ENCODE measurements at places on chromosomes 1 and 21.

DNA sequence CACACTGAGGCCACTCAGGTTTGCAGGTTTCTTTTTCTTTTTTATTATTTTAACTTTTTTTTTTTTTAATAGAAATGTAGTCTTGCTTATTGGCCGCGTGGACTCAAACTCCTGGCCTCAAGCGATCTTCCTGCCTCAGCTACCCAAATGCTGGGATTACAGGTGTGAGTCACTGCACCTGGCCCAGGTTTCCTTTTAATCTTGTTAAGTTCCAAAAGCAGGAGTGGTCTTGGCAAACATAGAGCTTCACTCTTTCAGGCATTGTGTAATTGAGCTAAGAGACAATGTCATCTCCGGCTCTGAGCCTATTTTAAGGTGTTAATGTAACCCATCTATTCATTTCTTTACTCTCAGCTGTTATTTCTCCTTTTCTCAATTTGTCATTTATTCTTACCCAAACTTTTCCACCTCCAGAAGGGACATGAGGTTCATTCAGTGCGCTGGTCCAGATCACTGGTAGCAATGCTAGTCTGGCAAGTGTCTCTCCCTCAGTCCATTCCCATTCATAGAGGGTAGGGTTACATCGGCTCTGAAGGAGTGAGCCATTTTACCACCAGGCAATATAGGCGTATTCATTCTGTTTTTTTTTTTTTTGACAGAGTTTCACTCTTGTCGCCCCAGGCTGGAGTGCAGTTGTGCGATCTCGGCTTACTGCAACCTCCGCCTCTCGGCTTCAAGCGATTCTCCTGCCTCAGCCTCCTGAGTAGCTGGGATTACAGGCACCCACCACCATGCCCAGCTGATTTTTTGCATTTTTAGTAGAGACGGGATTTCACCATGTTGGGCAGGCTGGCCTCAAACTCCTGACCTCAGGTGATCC lies 11.3 kb upstream of the MFSD2A start:
- no peak for DNase-seq

DNA sequence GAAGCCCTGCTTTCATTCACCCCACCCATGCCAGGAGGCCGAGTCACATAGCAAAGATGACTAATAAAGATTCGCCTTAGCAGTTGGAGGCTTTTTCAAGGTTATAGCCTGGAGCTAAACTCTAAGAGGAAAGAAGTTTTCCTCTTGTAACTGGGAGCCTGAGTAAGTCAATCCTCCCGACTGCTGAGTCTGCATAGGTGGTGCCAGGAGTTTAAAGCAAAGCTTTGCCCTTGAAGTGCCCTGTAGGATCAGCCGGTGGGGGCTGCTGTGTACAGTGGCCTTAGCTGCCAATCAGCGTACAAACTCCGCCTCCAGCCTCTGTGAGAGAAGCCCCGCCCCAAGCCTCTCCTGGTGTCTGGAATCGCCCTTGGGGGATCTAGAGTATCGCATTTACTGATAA lies 147.5 kb upstream of the SPATA6 start:
- DNase-seq: peak; percentile 3

GRCh38 chr1:170932236-170932635 lies 3.1 kb upstream of the MROH9 start:
- no peak for DNase-seq

- DNase-seq: no peak
Measured at GRCh38 chr1:234519506-234519905, 40.5 kb upstream of the TARBP1 start.

- DNase-seq: no peak
Measured at GRCh38 chr1:201173736-201174135, 16.9 kb upstream of the IGFN1 start.

DNA sequence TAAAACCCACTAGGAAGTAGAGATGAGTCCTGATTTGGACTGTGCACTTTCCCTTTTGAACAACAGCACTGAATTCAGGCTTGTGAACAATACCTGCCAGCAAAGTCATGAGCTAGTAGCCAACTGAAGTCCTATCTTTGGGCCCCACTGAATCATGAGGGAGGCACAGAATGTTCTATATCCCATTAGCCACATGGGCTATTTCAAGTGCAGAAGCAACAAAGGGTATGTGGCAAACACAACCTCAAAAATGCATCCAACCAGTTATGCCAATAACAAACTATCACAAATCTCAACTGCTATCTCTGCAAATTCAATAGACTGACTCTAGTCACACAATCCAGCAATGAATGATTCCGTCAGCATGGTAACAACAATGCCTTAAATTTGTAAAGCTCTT lies 276.0 kb downstream of the MRPL39 start:
- DNase-seq: no peak

DNA sequence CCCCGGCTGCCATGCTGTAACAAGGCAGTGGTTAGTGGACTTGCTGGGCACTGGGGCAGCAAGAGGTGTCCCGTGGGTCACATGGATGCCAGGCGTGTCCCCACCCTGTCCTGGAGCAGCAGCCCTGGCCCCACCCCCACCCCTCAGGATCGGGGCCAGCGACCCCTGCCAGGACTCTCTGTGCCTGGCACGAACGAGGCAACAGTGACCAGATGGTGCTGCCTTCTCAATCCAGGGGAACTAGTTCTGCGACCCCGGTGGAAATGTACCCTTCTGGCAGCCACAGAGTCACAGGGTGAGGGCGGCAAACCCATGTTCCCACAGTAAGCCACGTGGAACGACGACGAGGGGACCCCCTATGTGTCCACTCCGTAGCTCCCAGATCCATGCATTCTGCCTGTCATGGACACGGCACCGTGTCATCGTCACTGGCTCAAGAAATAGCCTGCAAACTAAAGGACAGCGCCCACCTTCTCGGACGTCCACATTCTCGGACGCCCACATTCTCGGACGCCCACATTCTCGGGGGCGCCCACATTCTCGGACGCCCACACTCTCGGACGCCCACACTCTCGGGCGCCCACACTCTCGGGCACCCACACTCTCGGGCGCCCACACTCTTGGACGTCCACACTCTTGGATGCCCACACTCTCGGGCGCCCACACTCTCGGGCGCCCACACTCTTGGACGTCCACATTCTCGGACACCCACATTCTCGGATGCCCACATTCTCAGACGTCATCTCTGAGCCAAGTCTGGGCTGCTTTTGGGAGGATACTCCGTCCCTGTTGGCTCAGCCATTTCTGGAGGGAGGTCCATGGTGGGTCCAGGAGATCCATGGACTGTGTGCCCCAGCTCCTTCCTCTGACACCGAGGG lies 19.6 kb upstream of the ACTRT2 start:
- DNase-seq: no peak

- no peak for DNase-seq
Measured at GRCh38 chr21:42298237-42298636, 17.0 kb downstream of the TFF3 start.

DNA sequence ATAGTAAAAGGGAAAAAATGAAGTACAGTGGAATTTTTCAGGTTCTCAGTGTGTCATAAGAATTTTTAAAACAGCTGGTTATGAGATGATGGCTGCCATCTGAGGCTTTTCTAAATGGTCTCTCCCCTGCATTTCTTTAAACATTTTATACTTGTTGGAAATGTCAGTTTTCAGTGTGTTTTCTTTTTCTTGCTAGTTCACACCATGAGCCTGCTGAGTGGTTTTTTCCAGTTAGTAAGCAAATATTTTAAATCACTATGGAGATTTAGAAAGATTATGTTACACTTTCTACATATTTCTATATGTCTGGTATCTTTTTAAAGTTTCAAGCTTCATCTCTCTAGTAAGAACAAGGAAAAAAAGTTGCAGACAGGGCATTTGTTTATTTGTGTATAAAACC lies 9.6 kb downstream of the RBM15 start:
- DNase-seq: no peak

- DNase-seq: no peak
Measured at GRCh38 chr1:198917226-198917625, 278.4 kb downstream of the PTPRC start.

DNA sequence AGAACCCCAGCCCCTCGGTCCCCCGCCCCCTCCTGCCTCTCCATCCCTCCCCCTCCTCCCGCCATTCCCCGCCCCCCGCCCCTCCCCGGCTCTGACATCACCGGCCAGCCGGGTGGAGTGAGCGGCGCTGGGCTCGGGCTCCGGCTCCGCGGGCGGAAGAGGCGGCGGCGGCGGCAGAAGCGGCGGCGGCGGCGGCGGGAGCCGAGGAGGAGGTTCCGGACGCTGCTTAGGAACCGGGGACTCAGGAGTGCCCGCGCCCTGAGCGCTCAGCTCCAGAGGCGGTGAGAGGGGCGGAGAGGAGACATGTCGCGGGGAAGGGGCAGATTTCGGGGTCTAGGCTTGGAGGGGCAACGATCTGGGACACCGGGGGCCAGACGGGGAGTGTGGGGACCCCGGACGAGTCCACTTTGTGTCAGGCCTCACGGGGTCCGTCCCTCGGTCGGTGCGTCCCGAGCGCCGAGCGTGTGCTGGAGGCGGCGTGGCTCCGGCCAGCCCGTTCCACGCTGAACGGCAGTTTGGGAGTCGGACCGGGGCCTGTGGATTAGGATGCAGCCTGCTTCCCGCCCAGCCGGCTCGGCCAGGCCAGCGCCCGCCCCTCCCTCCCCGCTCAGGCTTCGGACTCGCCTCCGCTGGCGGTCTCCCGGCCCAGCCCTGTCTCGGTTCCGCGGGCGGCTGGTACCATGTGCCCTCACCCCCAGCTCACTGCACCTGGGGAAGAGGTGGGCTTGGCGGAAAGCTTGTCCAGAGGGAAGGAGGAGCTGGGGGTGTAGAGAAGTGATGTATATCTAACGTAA lies at the start of gene PEA15:
Gene PEA15 (plus strand): TSS at position 143 of the 794 bp plus-strand sequence. CDS start 6,161 bp downstream, outside the sequence.
- DNase-seq: no peak

GRCh38 chr1:182189535-182190066 lies 128.1 kb upstream of the ZNF648 start:
- DNase-seq: peak; percentile 17

GRCh38 chr1:200150721-200151120 lies 123.2 kb downstream of the NR5A2 start:
- DNase-seq: peak; percentile 33

- DNase-seq: no peak
Measured at GRCh38 chr1:157095091-157095490, 4.5 kb downstream of the ETV3L start.

GRCh38 chr1:148385371-148386030 lies 97.6 kb downstream of the PPIAL4G start:
- no peak for DNase-seq

DNA sequence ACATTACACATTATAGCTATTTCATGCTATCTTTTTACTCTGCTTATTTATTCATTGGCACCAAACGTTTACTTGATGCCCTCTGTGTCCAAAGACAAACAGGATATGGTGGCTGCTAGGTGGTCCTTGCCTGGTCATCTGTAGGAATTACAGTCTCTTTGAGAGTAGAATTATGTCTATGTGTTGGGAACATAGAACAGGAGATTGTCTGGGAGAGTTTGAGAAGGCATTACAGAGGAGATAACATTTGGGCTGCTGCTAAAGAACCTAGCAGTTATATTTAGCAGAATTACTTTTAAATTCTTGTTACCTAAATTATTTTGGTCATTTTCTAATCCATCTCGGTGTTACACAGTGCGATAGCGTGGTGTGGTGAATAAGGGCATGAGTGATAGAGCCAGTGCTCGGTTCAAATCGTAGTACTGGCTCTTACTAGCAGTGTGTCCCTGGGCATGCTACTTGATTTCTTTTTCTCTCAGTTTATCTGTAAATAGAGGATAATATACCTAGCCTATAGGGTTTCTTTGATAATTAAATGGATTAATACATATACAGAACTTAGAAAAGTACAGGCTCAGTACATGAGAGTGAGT lies 20.5 kb downstream of the RRP15 start:
- no peak for DNase-seq

- no peak for DNase-seq
Measured at GRCh38 chr1:29238620-29239002, 2.3 kb downstream of the PTPRU start.

DNA sequence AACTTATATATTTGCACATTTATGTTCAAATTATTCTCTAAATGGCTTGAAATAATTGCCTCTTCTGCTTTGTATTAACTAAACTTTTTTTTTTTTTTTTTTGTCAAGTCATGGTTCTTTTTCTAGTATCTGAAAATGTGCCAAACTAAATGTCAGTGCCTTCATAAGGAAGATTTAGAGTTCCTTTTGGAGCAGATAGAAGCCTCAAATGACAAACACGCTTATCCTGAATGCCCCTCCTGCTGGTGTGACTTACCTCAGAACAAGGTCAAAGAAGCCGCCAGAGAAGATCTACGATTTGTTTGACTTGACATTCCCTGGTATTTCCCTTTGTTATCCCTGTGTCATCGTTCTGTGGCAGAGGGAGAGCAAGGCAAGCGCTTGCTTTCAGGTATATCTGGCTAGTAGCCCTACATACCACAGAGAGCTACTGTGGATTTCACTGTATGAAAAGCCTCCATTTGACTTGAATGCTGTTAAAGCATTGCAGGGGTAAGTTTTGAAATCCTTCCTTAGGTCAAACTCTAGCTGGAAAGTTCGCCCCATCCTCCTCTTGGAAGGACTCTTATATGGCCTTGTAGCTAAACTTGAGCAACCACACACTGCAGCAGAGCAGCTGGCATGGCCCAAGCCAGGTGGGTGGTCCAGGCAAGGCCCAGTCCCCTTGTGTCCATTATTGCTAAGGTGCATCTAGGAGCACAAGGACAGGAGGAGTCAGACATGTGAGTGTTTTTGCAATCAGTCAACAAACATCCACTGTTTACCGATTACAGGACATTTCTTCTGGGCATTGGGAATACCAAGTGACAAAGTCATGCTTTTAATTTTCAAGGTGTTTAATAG lies 285.4 kb upstream of the USP25 start:
- DNase-seq: no peak

GRCh38 chr1:224733027-224733911 lies 117.2 kb downstream of the CNIH3 start:
- DNase-seq: no peak

DNA sequence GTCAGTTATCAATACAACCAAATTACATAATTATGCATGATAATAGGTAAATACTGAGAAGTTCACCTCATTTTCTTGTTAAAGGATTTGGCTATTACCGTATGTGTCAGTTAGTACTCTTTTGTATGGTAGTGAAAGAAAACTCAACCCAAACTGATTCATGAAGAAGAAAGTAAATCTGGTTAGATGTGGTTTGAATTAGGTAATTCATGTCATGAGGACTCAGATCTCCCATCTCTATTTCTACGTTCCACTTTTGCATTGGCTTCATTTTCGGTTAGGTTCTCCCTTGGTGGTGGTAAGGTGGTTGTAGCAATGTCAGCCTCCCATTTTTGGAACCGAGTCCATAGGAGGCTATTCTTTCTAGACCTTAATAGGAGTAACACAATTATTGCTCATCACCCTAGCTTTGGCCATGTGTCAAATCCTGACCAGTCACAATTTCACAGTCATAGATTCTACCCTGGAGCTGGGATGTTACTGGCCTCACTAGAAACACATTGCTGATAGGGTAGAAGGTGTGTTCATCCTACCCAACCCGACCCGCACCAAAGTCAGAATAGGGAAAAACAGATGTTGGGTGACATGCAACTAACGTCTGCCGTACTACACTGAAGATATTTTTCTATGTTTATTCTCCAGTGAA lies 97.6 kb downstream of the OSBPL9 start:
- DNase-seq: no peak

DNA sequence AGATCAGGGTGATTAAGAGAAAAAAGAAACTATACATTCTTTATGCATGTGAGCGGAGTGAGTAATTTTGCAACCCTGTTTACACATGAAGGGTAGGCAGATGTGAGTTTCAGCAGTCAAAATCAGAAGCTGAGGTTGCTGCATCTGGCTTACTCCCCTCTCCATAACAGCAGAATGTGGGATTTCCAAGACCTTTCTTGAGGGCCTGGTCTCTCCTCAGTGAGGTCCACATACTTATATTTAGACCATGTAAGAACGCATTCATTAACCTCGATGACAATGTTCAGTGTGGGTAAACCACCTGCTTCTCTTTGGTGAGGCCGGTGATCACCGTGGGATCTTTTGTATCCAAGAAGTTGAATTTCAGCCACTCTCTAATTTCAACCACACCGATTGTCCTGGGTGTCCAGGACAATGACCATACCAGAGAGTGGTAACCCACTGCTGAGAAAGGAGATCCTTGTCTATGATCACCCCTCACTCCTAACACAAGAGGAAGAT lies 18.7 kb upstream of the RAP1A start:
- no peak for DNase-seq
